Central memory CD4-positive, alpha-beta T cell (primary cell): ENCODE measurements at places on chromosomes 2 and 18.

DNA sequence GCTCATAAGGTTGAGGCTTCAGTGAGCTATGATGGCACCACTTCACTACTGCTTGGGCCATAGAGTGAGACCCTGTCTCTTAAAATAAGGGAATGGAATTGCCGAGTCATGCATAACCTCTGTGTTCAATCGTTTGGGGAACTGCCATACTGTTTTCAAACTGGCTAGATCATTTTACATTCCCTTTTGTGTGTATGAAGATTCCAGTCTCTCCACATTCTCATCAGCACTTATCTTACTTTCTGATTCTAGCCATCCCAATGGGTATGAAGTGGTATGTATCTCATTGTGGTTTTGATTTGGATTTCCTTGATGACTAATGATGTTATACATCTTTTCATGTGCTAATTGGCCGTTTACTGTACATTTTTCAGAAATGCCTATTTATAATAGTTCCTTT is 23.7 kb downstream of the MARCHF7 start:
- DNase-seq: no peak

DNA sequence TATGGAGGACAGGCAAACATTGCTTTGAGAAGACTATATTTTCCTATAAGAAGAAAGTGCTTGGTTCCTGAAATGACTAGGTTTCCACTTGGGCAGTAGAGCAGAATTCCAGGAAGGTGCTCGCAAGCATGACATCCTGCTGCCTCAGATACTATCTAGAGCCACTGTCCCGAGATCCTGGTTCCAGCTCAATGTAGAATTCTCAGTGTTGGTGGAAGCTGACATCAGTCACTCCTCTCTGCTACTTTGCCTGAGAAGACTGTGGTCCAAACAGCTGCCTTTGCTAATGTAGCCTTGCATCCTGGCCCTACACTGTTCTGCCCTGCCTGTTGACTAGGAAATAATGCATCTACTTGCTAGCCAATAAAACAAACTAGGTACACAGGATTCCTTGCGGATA is 50.0 kb upstream of the ITGA6 start:
- DNase-seq: no peak

GRCh38 chr2:112095681-112096080 is 40.6 kb downstream of the TMEM87B start:
- DNase-seq: no peak

GRCh38 chr2:159179696-159180095 is 106.8 kb downstream of the WDSUB1 start:
- no peak for DNase-seq

DNA sequence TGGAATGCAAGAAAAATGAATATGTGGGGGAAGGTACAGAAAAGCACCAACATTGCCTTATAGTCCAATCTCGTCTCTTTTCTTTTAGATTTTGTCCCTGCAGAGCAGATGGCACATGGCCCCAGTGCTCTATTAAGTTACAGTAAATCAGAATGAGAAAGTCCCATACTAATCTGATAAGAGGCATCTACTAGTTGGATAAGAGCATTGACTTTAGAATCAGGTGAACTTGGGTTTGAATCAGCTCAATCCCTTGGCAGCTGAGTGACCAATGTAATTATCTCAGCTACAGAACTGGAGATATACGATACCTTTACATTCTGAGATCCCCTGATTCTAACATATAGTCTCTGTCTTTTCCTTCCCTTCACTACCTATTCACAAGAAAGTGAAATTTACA is 54.8 kb upstream of the PDE1A start:
- DNase-seq: no peak

DNA sequence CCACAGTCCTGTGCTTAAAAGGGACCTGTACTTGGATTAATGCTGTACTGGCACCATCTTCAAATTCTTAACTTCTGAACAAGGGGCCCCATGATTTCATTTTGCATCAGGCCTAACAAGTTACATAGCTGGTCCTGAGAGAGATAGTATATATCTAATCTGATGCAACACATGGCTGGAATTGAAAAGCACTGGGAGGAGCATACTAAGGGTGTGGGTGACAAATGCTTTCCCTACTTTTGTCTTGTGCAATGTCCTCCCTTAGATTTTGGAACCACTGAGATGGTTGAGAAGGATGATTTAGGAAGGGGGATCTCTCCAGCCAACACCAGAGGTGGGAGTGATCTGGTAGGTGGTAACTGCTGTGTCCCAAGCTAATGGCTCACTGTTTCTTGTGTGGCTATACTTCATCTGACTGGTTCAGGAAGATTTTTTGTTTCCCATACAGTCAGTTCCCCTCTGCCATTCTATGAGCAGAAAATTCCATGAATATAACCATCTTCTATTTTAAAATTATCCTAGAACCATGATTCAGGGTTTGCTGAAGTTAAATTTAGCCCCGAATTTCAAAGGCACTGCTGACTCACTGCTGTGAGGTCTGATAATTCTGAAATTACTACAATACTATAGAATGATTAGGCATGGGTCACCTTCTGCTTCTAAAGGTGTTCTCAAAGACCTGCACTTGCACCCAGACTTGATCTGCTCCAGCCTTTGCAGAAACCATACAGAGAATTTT is 108.3 kb upstream of the NCKAP5 start:
- no peak for DNase-seq

- no peak for DNase-seq
Measured at GRCh38 chr2:119421304-119421703, 10.3 kb upstream of the TMEM37 start.

DNA sequence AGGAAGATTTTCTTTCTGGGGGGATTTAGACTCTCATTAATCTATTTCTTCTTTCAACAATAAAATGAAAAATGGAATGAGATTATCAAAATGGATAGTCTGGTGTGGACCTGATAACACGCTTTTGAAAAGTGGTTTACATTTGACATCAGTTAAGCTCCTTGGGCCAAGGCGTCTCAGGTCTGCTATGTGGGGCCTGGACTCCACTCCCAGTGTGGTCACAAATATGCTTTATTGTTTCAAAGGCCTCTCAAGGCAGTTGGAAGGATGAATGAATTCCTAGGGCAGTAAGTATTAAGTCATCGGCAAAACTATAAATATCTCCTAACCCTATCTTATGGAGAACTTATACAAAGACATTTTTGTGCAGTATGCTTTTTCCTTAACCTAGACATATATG is 74.5 kb downstream of the ETAA1 start:
- DNase-seq: no peak
